Left hindlimb (tissue), 1 donor: ENCODE measurements at places on chromosomes 11 and 22.
A peak's percentile ranks its signal among the peaks of the same experiment; 100 is the strongest.

GRCh38 chr11:783581-784015 lies 6.3 kb downstream of the CEND1 start:
- peak; percentile 90 for DNase-seq

DNA sequence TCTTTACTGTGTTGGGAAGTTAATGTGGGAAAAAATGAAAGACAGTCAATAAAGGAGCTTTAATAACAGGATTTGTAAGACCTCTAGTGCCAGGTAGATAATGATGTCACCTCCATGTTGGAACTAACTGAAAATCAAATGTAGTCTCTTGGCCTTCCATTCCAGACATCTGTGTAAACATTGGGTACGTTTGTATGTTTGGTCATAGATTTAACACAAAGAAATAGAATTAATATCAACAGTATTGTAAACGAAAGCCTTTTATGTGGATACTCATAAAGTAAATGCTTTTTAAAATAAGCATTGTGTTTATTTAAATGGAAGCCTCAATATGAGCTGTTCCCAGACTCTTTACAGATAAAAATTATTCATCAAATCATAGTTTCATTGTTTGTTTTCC lies 605.7 kb downstream of the METTL15 start:
- DNase-seq: no peak

GRCh38 chr11:30594646-30595411 lies 8.7 kb upstream of the MPPED2 start:
- peak; percentile 42 for DNase-seq

- DNase-seq: no peak
These were observed 379 bp upstream of the SLC3A2 start for GRCh38 chr11:62880231-62880802.

DNA sequence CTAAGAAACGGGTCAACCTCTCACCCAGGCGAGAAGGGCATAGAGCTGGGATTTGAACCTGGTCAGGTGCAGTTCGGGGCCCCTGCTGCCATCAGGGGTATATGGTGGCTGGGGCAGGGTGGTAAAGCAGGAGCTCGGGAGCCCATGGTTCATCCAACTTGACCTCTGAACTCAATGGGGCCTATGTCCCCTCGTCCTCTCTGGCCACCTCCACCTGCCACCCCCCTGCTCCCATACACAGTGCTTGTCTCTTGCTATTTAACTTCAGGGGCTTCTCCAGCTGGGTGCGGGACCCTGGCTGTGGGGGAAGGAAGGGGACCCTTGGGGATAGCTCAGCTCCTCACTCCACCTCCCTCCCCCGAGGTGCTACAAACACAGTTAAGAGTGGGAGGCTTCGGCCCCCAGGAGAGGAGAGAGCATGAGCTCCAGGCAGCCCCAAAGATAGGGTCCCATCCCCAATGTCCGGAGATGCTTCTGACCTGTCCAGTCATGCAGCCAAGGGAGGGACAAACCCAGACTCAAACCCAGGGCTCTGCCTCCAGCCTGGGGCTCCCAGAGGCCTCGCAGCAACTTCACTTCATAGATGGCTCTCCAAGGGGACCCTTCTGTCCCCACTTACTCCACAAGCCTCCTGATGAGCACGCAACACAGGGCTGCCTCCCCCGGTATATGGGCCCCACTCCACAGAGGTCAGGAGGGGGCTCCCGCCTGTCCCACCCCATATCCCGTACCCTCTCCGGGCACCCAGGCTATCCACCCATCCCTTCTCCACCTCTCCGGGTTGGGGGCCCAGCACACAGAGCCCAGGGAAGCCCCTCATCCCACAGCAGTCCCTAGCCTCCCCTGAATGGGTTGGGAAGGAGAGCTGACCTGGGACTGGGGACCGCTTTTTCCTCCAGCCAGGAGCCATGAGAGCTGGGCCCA lies 712 bp downstream of the IL2RB start:
- no peak for DNase-seq

DNA sequence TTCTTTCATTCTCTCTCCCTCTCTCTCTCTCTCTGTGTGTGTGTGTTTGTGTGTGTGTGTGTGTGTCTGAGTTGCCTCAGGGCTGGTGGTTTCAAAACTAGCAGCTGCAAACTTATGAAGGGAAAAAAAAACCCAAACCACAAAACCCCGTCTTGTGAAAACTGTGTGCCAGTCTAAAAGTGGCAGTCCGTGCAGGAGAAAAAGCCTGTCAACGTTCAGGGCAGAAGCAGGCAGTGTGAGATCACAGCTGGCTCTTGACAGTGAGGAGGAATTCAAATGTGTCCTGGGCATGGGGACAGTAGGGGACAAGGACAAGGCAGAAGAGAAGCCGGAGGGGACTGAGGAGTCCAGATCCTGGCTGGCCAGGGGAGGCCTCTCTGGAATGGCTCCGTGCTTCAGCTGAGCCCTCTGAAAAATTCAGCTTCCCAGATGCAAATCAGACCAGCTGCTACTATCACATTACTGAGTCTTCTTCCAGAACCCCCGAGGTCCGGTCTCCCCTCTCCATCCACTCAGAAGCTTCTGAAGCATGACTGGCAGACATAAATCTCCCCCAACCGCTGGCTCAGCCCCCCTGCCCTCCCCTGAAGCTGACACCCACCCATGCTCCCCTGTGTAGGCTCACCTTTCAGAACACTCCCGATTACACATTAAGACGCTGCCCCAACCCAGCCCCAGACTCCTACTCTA lies 31.9 kb downstream of the FLI1 start:
- no peak for DNase-seq

DNA sequence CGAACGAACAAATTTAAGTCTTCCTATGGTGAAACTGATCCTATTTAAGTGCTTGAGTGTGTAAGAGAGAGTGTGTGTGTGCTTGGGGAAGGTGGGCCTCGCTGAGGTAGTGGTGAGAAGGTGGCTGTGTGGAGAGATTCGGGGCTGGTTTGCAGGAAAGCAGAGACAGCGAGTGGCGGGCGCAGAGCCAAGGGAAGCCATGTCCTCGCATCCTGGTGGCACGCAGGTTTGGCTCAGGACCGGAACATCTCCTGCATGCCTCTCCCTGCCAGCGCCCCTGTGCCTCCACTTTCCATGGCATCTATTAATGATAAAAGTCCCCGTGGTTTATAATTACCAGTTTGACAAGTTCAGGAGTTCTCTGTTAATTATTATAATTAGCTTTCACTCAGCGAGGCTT lies 383.1 kb upstream of the CADM1 start:
- no peak for DNase-seq

GRCh38 chr11:63818609-63819008 lies 5.4 kb downstream of the SPINDOC start:
- DNase-seq: no peak

- no peak for DNase-seq
These were observed 35.5 kb upstream of the RASL10A start for GRCh38 chr22:29351042-29351441.

GRCh38 chr11:129280027-129280811 lies 88.1 kb upstream of the ARHGAP32 start:
- no peak for DNase-seq

- DNase-seq: no peak
These were observed 209.5 kb downstream of the CASP12 start for GRCh38 chr11:104688731-104689130.

DNA sequence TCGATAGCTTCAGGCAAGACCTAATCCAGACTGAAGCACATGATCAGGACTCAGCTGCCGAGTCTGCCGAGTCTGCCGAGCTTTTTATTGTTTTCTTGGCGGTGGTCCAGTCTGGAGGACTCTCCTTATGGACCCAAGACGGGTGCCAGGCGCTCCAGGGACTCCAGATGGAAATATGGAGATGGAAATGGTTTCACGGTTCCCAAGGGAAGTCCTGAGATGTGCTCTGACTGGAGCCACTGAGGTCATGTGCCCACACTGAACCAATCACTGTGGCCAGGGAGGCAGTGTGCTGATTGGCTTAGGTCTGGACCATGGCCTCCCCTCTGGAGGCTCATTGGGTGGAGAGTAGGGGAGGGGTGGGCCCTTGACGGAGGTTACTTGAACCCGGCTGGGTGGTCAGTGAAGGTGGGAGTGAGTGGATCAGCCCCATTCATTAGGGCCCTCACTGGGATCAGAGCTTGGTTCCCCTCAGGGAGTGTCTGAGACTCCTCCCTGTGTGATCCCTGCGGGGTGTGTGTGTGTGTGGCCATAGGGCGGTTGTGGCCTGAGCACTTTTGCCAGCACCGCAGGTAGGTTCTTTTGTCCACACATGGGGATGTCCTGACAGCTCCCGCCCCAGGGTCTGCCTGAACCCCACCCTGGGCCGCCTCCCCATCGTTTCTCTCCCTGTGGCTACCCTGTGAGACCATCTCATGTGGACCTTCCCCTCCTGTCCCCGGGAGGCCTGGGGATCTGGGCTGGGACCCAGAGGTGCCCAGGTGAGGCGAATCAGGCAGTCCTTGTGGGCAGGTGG lies 14.0 kb downstream of the RPS6KA4 start:
- DNase-seq: no peak

DNA sequence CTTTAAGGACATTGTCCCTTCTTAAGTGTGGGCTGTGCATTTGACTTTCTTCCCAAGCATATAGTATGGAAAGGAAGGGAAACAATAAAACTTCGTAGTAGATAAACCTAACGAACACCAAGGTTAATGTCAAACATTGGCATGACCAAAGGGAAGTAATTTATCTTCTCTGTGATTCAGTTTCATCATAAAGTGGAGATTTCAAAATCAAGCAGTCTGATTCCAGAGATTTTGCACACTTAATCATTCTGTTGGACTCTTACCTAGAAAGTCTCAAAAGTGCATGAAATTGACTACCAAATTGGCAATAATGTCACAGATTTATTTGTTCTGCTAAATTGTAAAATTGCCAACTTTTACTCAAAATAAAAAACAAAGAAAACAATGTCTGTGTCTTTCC lies 559.7 kb downstream of the JRKL start:
- no peak for DNase-seq

GRCh38 chr22:22951035-22951434 lies 63.4 kb downstream of the IGLL5 start:
- no peak for DNase-seq

- DNase-seq: no peak
These were observed 1433.8 kb downstream of the BRD1 start for GRCh38 chr22:48393885-48394284.
